ENCODE measurements at places on chromosomes 1 and 21.

GRCh38 chr1:8397511-8397910 is 79.6 kb downstream of the SLC45A1 start:
- DNase-seq = no peak

DNA sequence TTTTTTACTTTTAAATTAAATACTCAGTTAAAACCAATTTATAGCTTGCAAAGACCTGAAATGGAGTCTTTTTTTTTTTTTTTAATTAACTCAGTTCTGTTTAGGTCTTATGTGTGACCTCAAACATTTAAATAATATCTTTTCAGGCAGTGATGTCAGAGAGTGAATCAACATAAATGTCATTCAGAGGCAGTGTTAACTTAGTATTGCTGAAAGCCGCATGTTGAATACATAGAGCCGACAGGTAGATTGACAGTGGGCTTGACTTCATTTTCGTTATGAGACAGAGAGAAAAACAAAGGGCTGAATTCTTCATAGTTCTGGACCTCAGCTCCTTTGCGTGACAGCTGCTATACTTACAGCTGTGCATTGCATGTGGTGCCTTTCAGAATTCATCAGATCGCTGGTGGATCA is 51.5 kb downstream of the PRDM2 start:
- no peak for DNase-seq

GRCh38 chr21:37337831-37338230 is 28.7 kb upstream of the DYRK1A start:
- no peak for DNase-seq

DNA sequence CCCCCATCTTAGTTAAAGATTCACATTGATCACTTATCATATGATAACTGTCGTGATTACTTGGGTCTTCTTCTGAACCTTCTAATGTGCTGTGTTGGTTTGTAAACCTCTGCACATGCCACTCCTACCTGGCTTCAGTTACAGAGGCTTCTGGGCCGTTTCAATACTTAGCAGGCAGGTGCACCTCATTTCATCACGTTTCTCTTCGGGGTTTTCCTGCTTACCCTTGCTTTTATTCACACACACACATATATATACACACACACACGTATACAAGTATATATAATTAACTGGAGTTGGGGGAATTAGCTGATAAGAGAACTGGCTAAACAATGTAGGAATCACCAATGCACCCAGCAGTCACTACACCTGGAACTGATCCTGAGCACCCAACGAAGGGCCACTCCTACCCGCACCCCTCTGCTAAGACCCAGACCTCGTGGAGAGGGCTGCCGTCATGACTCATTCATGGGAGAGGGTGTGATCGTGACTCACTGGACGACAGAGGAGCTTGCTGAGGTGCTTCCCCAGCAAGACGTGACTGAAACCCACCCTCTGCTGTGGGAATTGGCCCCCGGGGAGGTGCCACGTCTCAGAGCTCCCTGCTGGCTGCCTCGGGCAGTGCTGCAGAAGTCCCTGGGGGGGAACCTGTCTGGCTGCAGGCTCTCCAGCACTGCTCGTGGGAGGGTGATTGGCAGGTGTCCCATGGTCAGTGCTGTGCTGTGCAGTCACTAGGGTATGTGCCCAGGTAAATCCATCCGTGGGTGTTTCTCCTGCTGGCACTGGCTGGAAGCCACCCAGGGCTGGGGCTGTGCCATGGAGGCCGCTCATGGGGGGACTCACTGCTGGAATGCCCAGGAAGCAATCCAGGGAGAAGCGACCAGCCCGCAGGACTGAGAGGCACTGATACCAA is 166.6 kb downstream of the DYRK1A start:
- DNase-seq = no peak

GRCh38 chr1:16367968-16368890 is 1.2 kb downstream of the SZRD1 start:
- DNase-seq = peak; percentile 50

All from Karpas-422 (cell line).